ENCODE measurements at places on chromosomes 4 and X.

GRCh38 chr4:51885363-51885762 is 42.4 kb downstream of the DCUN1D4 start:
- DNase-seq, result no peak

- DNase-seq, result peak; percentile 77
Observed at GRCh38 chr4:1512738-1513660, 106.8 kb upstream of the NKX1-1 start.

- DNase-seq, result no peak
Observed at GRCh38 chr4:15878011-15878410, 60.5 kb downstream of the FGFBP1 start.

DNA sequence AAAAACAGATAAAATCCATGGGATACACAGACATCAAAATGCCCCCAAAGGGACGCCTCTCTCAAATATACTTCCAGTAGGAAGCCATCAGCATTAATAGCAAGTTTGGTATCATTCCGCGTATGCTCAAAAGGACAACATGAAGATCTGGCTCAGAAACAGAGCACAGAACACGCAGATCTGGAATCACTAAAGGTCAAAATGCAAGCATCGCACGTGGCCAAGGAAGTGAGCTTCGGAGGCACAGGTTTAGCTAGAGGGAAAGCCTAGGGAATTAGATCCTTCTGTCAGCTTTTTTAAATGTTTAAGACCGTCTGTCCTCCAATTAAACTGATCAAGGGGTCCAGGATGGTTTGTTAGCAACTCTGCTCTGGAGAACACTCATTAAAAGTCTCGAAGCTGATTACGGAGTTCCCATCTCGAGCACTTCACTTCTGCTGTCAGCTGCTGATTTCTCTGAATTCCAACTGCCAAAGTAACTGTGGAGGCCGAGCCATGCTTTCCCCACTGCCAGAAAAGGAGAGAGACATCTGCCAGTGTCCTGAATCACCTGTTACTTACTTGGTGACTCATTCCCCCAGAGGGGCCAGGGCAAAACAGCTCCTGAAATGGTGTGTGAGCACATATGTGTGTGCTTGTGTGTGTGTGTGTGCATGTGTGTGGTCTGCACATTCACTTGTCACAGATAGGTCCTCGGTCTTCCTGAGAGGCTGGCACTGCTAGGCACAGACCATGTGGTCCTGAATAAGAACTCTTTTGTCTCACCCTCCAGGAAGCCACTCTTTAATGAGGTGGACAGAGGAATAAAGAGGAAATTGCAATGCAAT is 177.7 kb upstream of the PPARGC1A start:
- no peak for DNase-seq

- no peak for DNase-seq
Observed at GRCh38 chr4:128068918-128069317, 7.8 kb downstream of the LARP1B start.

Measured in 8988T (cell line).